ENCODE measurements at places on chromosomes 5 and 9. TPM values are rescaled to one million over a fixed set of nuclear protein-coding genes. Genes with fewer than 3 reads are reported as not detected.
A peak's percentile ranks its signal among the peaks of the same experiment; 100 is the strongest.

Gene ACTBL2
- total RNA-seq, result not detected

Gene HNRNPH1
- 564 TPM for total RNA-seq

Gene SMU1
- 18.2 TPM for total RNA-seq

Gene CYLC2
- not detected for total RNA-seq

Gene TAF1L
- not detected for total RNA-seq

Gene LCN9
- total RNA-seq, result not detected

Gene SLC25A2
- not detected for total RNA-seq

Gene NPR3
- 21.5 TPM for total RNA-seq

Gene S1PR3
- total RNA-seq, result 3.3 TPM

Gene PCDHA9
- total RNA-seq, result 0.02 TPM

Gene NUTM2G
- not detected for total RNA-seq

Gene FOXD4L5
- total RNA-seq, result 0.10 TPM

Gene PPP3R2
- total RNA-seq, result not detected

DNA sequence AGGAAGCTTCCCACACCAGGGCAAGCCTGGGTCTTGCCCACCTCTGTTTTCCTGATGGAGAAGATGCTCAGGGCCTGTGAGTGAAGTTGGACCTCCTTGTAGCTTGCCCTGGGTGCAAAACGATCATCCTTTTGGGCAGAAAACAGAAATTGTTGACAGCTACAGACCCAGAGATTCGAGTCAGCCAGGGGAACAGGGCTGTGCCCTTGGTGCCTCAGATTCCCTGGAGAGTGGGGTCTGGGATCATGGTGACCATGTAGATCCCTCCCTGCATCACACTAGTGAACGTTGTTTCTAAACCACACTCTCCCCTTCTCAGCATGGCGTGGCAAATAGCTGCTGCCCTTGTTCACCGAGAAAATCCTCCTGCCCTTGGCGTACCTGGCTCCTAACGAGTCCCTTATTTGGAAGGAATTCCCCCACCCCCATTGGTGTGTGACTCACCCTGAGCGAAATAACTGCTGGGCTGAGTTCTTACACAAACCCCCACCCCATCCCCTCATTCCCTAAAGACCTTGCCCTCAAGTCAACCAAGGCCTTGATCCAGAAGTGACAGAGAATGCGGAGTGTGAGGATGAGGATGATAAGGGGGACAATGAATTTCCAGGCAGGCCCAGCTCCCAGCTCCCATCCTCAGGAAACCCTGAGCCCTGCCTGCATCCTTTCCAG, 1.1 kb upstream of the DCANP1 start:
- no peak for DNase-seq

- DNase-seq, result no peak
Observed at GRCh38 chr9:124415852-124416484, 726 bp upstream of the PSMB7 start.

- no peak for DNase-seq
Observed at GRCh38 chr9:27672718-27673117, 99.4 kb upstream of the C9orf72 start.

- DNase-seq, result no peak
Observed at GRCh38 chr9:89478821-89479668, 18.9 kb downstream of the SEMA4D start.

DNA sequence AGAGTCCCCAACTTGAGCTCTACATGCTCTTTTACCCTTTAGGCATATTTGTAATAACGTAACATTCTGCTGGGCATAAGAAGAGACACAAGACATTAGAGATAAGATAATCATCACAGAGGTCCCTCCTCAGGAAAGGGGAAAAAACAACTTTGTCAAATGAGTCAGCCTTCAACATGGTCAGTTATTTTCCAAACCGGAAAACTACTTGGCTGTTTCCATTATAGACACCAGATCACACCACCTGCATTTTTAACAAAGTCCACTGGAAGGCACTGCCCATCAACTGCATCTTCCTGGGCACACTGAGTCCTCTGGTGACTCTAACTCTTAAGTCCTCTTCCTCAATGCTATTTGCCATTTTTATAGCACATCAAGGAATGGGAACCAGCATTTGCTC, 221.8 kb downstream of the FAM114A2 start:
- DNase-seq, result no peak

- no peak for DNase-seq
Observed at GRCh38 chr5:53161876-53162275, 52.3 kb upstream of the MOCS2 start.

DNA sequence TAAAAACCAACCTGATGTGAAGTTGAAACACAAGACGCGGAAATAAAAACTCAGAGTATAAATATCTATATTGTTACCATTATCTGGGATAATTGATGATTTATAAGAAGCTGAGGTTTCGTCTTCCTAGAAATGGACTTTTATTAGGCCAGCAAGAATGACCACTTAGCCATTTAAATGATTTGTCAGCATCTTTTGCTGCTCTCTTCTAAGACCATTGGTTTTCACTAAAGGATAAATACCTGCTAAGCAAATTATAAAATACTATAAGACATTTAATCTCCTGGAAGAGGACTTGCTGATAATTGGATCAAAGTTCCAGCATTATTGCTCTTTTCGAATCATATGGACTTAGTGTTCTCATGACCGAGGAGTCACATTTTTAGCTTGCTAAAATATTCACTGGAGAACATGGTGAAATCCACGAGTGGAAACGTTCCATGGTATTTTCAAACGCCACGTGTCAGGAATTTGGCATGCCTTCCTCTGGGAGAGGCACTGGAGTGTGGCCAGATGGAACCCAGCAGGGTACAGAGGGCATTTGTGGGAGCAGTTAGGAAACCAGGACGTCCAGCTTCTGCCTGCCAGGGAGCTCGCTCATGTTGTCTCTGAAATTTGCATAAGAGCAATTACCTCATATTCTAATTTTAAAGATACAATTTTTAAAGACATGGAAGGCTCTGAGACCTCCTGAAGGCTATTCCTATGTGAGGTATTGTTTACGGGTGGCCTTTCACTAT, 43.1 kb downstream of the TNFAIP8 start:
- DNase-seq, result no peak

DNA sequence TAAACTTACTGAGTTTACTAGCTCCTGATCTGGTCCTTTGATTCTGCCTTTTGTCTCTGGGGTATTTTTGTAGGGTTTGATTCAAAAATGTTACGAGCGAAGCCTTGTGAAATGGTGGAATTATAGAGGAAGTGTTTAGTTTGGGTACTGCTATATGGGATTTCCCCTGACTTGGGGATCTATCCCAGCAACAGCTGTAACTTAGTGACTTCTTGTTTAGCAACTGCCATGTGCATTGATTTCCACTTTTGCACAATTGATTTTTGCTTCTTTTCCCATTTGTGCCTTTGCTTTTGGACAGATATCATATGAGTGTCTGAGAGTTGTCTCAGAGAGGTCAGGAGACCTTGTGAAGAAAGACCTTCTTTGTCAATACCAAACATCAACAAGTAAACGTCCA, 248.5 kb upstream of the DAP start:
- no peak for DNase-seq

GRCh38 chr9:116287721-116288120, 134.1 kb downstream of the PAPPA start:
- DNase-seq, result no peak

GRCh38 chr5:111830333-111830732, 73.3 kb upstream of the NREP start:
- DNase-seq, result peak; percentile 29

DNA sequence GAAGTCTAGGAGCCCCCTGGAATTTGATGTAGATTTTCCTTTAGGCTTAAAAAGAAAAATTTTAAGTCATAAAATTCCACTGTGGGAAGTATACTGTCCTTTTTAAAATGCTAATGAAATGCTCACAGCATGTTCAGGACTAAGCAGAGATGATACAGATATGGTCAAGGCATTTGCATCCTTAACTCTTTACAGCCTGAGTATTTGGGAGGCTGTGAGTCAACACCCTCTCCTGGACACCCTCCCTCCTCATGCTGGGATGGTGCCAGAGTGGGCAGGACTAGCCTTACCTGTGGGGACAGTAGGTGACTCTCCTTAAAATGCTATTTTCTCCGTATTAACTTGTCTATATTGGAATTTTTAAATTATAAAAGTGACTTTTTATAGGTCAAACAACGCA, 197.4 kb upstream of the ELL2 start:
- DNase-seq, result no peak

GRCh38 chr9:115596746-115597080, 478.8 kb upstream of the TNC start:
- no peak for DNase-seq

DNA sequence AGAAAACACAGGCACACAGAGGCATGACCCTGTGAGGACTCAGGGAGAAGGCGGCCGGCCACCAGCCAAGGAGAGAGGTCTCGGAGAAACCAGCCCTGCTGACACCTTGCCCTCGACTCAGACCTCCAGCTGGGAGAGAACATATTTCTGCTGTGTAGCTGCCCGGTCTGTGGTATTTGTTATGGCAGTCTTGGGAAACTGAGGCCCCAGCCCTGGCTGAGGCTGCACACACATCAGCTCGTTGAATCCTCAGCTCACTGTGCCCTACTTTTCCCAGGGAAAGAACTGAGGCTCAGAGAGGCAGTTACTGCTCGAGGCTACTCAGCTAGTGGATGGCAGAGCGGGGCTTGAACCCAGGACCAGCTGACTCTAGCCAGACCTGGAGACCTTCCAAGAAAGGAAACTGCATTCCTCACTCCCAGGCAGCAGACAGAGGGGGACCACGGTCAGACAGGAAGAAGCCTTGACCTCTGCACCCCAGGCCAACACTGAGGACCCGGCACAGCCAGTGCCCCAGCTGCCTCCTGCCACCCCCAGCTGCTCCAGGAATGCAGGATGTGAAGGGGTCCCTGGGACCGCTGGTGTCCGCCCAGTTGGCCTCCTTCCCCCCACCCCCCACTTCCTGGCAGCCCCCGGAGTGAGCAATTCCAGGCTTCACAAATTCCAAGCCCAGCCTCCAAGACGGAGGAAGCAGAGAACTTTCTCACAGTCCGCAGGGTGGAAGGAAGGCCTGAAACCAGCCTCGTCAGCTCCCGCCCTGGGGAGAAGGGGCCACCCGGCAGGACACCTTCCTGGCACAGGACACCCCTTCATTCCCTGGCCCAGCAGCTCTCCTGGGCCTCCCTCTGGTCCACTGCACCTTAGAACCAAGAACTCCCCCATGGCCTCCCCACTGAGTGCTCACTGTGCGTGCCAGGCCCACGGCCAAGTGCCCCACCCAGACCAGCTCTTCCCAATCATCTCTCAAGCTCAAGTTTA, 69.9 kb downstream of the LRSAM1 start:
- no peak for DNase-seq

- DNase-seq, result no peak
Observed at GRCh38 chr5:149288436-149288835, 16.8 kb downstream of the AFAP1L1 start.

DNA sequence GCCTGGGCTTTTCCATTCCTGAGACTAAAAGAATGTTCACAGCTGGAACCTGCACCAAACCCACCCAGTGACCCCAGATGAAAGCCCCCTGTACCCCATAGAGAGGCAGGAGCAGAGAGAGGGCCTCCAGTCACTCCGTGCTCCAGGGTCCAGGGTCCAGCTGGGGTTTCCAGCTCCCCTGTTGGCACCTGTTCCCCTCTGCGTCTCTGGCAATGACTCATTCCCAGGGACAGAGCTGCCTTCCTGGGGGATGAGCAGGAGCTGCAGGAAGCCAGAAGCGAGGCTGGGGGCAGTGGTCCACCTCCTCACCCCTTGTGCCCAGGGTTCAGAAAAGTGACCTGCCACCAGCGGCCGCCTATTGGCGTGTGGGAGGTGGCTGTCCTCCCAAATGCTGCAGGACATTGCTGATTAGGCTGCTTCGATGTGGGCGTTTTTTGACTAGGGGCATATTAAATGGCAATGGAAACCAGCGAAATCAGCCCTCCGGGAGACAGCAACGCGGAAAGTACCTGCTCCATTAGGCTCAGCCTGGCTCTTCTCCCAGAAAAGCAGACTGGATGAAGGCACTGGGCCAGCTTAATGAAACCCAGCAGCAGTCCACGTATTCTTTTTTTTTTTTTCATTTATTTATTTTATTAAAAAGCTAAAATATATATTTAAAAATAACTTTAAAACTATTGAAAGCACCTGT, 97.4 kb downstream of the DAP start:
- DNase-seq, result no peak

GRCh38 chr9:130714586-130715110, 21.1 kb downstream of the EXOSC2 start:
- no peak for DNase-seq

GRCh38 chr5:34586117-34586885, 69.8 kb upstream of the RAI14 start:
- peak; percentile 51 for DNase-seq

- no peak for DNase-seq
Observed at GRCh38 chr9:113341712-113342410, 1.8 kb upstream of the WDR31 start.

GRCh38 chr5:176653401-176654385, 6.4 kb downstream of the TSPAN17 start:
- no peak for DNase-seq

- DNase-seq, result no peak
Observed at GRCh38 chr9:110121170-110121569, 86.8 kb downstream of the C9orf152 start.

DNA sequence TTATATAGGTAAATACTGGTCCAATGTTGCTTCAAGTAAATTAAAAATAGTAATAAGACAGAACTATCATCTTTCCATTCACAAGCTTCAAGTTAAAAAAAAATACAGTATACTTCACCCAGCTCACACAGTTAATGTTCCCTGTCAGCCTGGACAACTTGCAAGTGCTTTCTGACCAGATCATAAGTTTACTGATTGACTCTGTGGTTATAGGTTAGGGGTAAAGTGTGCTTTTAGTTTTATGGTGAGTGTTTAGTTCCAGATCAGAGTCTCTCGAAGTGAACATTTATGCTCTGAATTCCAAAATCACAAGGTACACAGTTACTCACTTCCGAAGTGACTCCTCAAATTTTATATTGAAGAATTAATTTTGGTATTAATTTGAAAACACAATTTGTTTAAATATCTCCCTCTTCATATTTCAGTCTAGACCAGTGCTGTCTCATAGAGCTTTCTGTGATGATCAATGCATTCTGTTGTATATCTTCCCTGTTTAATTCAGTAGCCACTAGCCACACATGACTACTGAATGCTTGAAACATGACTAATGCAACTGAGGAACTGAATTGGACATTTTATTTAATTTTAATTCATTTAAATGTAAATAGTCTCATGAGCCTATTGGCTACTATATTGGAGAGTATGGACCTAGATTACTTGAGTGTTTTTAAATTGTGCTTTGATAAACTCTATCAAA, 90.7 kb downstream of the MEF2C start:
- no peak for DNase-seq

GRCh38 chr9:121447321-121447834, 52.3 kb downstream of the GGTA1 start:
- no peak for DNase-seq

- no peak for DNase-seq
Observed at GRCh38 chr9:70411121-70411929, 3.1 kb downstream of the KLF9 start.

DNA sequence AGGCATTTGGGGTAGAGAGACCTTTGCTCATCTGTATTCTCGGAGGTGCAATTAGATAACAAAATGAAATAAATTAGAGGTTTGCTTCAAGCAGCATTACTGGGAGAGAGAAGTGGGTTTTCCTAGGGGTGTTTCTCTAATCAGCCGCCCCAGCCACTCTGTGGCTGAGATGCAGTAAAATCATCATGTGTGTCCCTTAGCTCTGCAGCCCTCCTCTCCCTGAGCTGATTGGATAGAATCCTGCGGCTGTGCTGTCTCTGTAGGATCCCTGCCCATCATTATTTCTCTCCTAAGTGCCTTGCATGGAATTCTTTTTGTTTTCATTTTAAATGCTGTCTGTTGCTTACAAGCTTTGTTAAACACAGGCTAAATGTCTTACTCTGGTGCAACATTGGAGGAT, 171.4 kb downstream of the SH3GL2 start:
- DNase-seq, result no peak

- DNase-seq, result no peak
Observed at GRCh38 chr5:69454460-69455249, 37.9 kb upstream of the OCLN start.

Data from NCI-H460 (cell line).